ENCODE measurements at places on chromosomes 12 and 14. TPM values are rescaled to one million over a fixed set of nuclear protein-coding genes. Genes with fewer than 3 reads are reported as not detected.
A peak's percentile ranks its signal among the peaks of the same experiment; 100 is the strongest.

DNA sequence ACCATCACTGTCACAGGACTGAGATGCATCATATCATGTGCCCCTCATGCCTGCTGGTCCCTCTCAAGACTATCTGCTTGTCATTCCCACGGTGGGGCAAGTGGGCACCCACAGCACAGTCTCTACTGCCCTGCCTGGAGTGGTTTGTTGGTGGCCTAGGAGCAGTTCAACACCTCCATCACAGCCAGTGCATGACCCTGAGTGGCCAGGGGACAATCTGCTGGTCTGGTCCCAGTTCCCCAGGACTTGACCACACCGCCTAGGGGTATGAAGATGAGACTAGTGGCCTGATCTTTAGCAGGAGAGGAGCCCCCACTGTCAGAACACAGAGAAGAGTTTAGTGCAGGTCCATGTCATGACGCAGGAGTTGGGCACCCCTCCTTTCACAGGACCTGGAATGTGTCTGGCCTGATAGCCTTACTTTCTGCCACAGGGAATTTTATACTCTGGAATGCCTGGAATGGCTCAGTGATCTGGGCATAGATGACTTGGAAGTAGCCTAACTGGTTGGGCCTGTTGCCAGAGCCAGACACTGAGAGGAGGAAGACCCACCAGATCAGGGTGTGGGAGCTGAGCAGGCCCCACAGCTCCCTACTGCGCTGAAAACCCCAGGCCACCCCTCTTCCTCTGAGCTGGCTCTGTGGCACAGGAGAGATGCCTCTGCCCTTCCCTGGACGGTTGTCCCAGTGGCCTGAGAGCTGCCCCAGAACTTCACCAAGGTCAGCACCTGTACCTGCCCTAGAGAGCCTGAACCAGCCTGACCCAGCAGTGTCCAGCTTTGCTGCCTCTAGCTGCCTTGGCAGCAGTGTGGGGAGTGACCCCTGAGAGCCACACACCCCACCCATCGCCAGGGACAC, 83.3 kb downstream of the PUS7L start:
- no peak overlapping the region for H3K27ac ChIP-seq
- no peak for DNase-seq
- no peak overlapping the region for H3K4me3 ChIP-seq
- H3K36me3 ChIP-seq = no peaks in the 10 kb centered on the region
- no peaks in the 10 kb centered on the region for H3K27me3 ChIP-seq
- H3K4me1 ChIP-seq = no peaks in the 10 kb centered on the region

- H3K4me1 ChIP-seq = no peaks in the 10 kb centered on the region
- no peaks in the 10 kb centered on the region for H3K36me3 ChIP-seq
- H3K27ac ChIP-seq = no peak overlapping the region
- peaks cover 2% of the 10 kb centered on the region for H3K27me3 ChIP-seq
- DNase-seq = no peak
Measured at GRCh38 chr12:172732-173161, 41.2 kb downstream of the SLC6A12 start.

GRCh38 chr12:67394550-67394949, 125.4 kb downstream of the CAND1 start:
- H3K4me3 ChIP-seq = no peak overlapping the region
- no peak overlapping the region for H3K27ac ChIP-seq
- H3K36me3 ChIP-seq = no peaks in the 10 kb centered on the region
- H3K4me1 ChIP-seq = no peaks in the 10 kb centered on the region

DNA sequence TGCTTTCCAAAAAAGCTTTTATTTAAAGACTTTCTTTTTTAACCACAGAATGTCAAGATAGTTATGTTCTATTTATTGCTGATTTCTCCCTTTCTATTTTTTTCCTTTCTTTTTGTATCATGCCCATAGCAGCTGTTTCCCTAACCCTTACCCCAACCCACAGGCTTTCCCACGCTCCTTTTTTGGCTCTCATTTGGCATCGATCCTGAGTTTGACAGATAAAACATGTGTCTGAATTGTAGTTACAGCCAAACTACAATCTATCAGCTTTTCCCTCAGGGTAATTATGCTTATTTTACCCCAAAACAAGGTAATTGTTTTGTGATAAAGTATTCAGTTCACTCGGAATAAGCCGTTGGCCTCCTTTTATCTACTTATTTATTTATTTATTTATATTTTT, 46.7 kb downstream of the PDE3A start:
- no peaks in the 10 kb centered on the region for H3K27me3 ChIP-seq
- no peaks in the 10 kb centered on the region for H3K36me3 ChIP-seq

GRCh38 chr14:60485057-60485597, 736 bp downstream of the C14orf39 start:
- H3K36me3 ChIP-seq = no peaks in the 10 kb centered on the region
- H3K4me3 ChIP-seq = peak overlapping the region; percentile 45
- peak; percentile 10 for DNase-seq
- H3K27ac ChIP-seq = peak overlapping the region; percentile 87
- no peaks in the 10 kb centered on the region for H3K27me3 ChIP-seq
- H3K4me1 ChIP-seq = peaks cover 7% of the 10 kb centered on the region

DNA sequence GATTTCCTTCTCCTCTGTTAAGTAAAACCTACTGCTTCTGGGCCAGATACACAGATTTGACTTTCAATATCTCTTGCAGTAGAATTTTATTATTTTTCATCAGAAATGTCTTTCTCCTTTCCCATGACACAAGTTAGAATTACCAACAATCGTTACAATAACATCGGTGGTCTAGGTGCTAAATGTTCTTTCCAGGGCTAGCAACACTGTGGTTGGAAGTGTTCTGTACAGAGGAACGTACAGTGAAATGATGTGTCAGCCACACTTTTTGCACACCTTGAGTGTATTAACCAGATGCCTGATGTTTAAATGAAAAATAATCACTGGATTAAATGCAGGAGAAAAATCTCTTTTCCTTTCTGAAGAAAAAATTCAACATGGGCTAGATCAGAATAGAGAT, 27.7 kb upstream of the KLRD1 start:
- H3K27ac ChIP-seq = no peak overlapping the region
- no peak overlapping the region for H3K4me3 ChIP-seq
- H3K27me3 ChIP-seq = no peaks in the 10 kb centered on the region
- H3K4me1 ChIP-seq = no peaks in the 10 kb centered on the region

DNA sequence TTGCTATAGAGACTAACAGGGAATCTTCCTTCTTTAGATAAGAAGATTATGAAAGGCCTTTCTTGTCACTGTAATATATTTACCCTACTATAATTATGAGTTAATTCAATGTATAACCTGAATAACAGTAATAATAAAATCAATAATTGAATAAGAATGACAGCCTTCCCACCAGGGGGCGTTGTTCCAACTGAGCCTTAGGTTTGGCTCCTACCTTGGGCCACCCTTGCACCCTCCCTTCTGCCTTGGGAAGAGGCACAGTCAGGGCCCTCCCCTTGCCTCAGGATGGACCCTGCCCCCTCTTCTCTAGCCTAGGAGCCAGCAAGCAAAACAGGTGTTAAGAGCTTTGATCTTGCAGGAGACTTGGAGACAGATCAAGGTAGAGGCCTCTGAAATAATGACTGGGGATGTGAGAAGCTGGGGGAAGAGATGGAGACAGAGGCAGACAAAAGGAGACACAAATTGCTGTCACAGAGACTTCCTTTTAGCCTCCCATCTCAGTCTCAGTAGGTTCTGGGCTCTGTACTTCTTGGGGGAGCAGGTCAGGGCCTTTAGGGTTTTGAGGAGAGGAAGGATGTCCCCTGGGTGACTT, 40.1 kb upstream of the CISTR start:
- peak; percentile 50 for DNase-seq
- H3K4me1 ChIP-seq = no peaks in the 10 kb centered on the region
- H3K4me3 ChIP-seq = no peak overlapping the region
- peaks cover 4% of the 10 kb centered on the region for H3K27me3 ChIP-seq

CCDC60 gene
- total RNA-seq = not detected

ADAMTS20 gene
- 0.09 TPM for total RNA-seq

- no peak overlapping the region for H3K27ac ChIP-seq
- no peak for DNase-seq
Measured at GRCh38 chr12:89576572-89577220, 50.8 kb upstream of the POC1B start.

CCDC88C gene
- 16.8 TPM for total RNA-seq

CISTR gene
- total RNA-seq = not detected

- H3K27me3 ChIP-seq = no peaks in the 10 kb centered on the region
- H3K27ac ChIP-seq = no peak overlapping the region
- no peaks in the 10 kb centered on the region for H3K36me3 ChIP-seq
- H3K4me1 ChIP-seq = no peaks in the 10 kb centered on the region
- H3K4me3 ChIP-seq = no peak overlapping the region
- no peak for DNase-seq
Measured at GRCh38 chr14:86087377-86087776, 557.4 kb downstream of the FLRT2 start.
